Fibroblast of skin of right biceps (primary cell): ENCODE measurements at places on chromosomes 3 and 15.

DNA sequence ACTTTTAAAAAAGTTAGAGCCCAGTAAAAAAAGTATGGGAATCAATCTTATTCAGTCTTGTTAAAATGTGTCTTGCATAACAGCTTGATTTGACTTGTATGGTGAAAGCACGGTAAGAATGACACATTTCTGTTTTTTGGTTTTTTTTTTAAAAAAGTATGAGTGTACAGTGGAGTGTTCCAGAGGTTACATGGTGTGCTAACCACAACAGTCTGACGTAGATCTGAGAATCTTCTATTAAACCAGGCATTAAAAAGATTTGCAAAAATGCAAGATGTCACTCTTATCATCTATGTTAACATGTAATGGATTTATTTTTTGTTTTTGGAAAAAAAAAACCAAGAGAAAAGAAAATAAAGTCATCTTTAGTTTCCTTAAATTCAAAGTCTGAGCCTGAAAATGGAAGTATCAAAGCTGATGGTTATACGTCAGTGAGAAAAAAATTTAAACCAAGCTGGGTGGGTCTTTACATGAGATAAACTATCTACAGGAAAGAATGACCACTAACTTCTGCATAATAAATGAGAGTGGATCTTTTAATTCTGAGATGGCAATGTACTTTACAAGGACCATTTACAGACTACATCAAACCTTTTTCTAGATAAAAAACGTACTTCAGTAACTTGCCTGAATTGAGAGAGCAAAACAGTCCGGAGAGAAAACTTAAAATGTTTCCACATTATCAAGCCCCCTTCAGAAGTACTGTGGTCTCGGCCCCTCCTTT is 1.6 kb downstream of the GABPB1 start:
- peak; percentile 87 for DNase-seq

- DNase-seq = no peak
Measured at GRCh38 chr3:192597506-192597905, 129.8 kb downstream of the FGF12 start.

GRCh38 chr3:123333401-123333800 is 115.5 kb downstream of the ADCY5 start:
- DNase-seq = no peak

- peak; percentile 32 for DNase-seq
Measured at GRCh38 chr3:16309558-16309957, 44.5 kb downstream of the OXNAD1 start.

DNA sequence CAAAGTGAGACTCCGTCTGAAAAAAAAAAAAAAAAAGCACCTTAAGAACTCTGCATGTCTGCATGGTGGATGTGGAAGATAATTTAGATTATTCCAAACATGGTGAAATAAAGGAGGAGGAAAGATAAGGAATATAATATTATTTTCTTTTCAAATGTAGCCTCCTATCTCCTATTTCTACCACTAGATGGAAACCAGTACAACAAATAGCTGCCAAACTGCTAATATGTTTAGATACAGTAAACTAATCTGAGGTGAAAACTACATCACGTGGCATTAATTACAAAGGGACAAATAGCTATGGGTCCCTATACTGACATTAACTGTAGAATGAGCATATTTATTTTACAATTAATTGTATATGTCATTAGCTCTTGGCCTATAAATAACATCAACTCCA is 197.8 kb downstream of the TBC1D5 start:
- DNase-seq = no peak

- DNase-seq = no peak
Measured at GRCh38 chr15:60905587-60905986, 323.5 kb downstream of the RORA start.

DNA sequence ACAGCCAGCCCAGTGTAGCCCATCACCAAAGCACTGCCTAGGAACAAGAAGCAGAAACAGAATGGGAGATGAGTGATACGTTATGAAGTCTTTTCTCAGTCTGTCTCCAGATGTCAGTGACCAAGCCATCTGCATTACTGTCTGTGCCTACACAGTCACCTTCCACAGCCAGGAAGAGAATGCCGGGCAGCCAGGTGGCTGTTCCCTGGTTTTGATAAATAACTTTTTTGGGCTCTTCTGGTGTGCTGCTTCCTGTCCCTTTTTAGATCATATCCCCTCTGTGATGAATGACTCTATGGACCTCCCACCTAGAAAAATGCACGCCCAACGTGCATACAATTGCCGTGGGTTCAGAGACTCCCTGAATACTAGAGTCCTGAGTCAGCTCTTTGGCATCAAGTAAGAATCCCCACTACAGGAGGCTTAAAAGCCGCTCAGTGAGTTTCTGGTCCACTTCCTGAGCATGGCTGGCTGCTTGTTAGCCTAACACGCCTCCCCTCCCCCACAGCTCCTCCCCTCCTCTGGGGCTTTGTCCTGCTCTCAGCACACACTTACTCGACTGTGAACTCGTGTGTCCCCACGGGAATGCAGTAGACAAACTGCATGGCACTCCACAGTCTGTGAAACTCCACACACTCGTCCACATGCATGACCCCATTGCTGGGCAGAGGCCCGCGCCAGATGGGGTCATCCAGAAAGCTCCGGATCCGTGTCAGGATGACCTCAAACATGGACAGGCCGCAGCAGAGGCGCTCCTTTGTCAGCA is 34.7 kb downstream of the NIPA2 start:
- DNase-seq = peak; percentile 94

DNA sequence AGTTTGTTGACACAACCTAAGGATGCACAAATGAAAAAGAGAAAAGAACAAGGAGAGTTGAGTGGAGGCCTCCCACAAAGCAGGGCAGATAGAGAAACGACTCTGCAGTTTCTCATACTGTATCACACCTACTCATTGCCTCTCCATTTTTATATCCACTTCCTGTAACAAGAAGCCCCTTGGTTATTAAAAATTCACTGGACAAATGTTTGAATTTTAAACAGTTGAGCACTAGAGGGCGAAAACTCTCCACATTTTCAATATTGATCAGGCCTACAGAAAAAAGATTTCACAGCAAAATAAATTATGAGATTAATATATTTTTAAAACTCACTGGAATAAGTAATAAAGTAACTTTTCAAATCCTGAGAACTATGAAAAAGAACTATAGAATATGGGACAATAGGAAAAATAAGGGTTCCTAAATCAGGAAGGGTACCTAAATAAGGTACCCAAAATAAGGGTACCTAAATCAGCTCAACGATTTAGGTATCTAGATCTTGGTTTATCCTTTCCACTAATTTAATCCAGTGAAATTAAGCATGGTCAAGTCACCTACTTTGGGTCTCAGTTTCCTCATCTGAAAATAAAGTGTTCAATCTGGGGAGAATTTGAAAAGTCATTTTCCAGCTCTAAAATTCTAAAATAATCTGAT is 47.0 kb upstream of the PPIB start:
- peak; percentile 56 for DNase-seq

DNA sequence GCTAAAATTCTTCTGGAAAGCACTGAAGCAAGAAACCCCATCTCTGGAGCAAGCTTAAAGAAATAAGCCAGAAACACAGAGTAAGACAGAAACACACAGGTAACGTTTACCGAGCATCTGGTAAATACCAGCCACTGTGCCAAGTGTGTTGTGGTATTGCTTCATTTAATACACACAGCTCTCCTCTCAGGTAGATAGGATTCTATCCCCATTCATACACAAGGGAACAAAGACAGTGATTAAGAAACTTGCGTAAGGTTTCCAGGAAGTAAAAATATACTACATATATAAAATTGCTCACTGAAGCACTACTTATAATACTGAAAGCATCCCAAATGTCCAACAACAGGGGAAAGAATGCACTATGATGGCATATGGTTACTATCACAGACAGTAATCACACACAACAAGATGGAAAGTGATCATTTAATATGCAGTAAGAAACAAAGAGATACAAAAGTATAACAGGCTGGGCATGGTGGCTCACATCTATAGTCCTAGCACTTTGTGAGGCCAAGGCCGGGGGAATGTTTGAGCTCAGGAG is 27.5 kb downstream of the TAMM41 start:
- no peak for DNase-seq

- no peak for DNase-seq
Measured at GRCh38 chr15:29438703-29439055, 169.1 kb upstream of the NSMCE3 start.

DNA sequence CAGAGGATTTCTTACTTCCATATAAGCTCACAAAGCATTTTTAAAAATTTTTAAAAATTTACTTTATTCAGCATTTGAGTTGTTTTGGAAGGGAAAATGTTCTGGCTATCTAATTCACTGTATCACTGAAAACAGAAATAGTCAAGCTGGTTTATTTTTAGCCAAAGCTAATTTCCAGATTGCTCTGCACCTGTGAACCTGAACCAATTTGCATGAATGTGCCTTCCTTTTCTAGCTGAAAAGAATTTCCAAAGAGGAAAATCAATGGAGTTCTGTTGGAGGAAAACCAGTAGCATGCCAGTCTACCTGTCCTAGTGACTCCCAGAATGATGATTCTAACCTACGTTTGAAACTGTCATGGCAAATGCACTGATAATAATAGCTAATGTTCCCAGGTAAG is 134.2 kb upstream of the LIPC start:
- no peak for DNase-seq
